Activated CD4-positive, alpha-beta T cell treated with anti-CD3 and anti-CD28 coated beads, Interleukin-2, amount 50 U/mL, for 24 hours (primary cell): ENCODE measurements at places on chromosomes 13 and 19.
A peak's percentile ranks its signal among the peaks of the same experiment; 100 is the strongest.

GRCh38 chr13:51912091-51912490, 50.3 kb downstream of the CCDC70 start:
- no peak for DNase-seq

DNA sequence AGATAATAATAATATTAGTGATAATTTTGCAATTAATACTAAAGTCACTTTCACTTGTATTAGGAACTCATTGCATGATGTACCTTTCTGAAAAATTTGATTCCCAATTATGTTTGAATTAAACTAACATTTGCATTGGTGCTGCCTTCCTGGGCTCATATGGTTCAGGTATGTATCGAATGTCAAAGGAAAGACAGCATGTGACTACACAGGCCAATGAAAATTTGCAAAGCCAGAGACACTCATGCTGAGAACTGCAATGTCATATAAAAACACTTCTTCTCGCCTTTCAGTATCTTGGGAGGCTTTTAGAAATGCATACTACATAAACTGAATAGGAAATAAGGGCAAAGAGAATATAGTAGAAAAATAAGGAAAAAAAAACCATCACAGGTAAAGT, 44.3 kb downstream of the RAP2A start:
- no peak for DNase-seq

DNA sequence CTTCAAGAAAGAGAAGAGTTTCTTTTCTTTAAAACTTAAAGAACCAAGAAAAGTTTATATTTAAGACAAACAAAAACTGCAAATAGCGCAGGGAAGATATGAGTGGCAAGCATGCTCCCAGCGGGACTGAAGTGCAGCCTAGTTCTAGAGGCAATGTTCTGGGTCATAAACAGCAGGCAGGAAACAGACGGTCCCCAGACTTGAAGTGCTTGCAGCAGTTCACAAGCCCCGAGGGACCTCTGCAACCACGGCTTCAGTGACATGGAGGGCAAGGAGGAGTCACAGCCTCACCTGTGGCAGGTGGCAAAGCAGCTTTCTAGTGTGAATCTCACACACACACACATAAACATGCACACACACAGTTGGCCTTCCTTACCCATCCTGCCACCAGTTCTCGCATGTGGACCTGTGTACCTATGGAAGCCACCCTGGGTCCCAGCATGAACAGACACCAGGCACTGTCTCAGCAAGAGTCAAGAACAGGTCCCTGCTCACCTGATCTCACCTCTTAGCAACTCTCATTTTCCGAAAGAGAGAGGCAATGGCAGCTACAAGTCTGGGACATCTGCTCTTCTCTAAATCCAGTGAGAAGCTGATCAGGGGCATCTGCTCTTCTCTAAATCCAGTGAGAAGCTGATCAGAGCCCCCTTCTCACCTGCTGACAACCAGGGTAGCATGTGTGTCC, 162.0 kb downstream of the EFNB2 start:
- DNase-seq: no peak

DNA sequence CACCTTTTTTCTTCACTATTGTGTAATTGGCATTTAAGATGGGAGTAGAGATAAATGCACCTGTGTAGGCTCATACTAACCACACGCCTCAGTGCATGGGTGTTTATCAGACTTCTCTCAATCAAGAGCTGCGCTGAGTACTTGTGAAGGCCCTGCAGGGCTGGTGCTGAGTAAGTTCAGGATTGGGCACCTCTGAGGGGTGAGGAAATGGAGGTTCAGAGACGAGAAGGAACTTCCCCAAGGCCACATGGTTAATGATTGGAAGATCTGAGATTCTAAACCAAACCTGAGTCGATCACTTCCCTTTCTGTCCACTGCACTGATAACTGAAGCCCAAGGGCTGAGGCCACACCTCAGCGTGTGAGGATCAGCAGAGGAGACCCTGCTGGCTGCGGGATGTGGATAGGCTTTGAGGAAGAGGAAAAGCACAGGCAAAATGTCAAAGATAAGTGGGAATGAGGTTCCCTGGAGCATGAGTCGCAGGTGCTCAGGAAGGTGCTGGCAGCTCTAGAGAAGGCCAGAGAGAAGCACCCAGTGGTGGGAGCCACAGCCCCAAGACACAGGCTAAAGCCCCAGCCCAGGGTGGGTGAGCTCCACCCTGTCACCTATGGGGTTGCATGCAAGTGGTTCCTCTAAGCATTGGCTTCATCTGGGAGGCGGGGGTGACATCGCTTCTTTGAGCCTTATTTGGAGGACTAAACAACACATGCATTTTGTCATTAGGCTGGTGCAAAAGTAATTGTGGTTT, 32.3 kb upstream of the GJB6 start:
- DNase-seq: no peak

- no peak for DNase-seq
Observed at GRCh38 chr13:94966422-94966955, 254.1 kb upstream of the SOX21 start.

DNA sequence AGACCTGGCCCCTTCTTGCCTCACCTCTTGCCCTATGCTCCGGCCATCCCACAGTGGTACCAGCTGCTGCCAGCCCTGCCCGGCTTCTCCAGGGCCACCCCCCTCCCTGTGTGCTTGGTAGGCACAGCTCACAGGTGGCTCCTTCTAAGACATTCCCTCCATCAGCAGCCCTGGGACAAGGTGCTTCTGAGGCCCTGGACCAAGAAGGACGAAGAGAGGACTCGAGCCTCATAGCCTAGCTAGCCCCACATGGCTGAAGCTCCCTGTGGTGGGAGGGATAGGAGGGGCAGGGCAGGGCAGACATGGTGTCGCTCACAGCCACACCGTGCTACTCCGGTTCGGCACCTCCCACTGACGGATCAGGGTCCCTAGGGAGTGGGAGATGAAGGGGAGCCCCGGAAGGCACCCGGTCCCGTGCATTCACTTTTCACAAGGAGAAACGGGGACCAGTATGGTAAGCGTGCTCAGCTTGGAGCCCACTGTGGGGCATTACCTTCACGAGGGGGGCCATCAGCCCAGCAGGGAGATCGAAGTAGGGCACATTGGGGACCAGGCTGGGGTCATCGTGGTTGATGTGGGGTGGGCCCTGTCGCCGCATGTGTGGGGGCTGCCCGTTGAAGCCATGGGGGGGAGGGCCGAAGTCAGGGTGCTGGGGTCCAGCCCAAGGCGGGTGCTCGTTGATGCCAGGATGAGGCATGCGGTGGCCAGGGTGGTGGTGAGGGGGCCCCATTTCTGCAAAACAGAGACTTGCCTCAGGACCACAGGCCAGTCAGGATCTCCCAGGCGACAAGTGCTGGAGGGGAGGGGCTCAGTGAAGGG, 19.5 kb downstream of the CHERP start:
- DNase-seq: no peak

- DNase-seq: no peak
Observed at GRCh38 chr19:21314676-21315075, 14.5 kb downstream of the ZNF708 start.

DNA sequence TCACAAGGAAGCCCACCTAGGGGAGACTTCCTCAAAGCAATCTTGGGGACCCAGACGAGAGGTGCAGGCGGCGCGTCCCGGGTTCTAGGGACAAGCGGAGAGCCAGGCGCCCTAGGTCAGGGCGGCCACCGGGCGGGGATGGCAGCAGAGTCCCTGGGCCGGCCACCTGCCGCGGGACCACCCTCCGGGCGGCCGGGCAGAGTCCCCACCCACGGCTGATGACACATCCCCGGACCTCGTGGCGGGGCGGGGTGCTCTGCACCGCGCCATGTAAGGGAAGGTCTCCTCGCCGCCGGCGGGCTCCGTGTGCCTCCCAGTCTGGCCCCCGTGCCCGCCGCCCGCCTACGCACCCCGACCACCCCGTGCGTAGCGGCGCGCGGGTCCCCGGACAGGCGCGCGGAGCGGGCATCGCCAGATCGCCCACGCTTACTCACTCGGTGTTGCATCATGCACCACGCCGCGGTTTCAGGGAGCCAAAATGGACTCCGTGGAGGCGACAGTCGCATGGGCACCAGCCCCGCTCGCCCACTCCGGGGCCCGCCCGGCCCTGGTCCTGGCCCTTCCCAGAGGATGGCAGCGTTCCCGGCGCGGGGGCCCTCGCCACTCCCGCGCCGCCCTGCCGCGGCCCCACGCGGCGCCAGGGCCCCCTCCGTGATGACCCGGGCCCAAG, 643 bp downstream of the SLC7A1 start:
- peak; percentile 64 for DNase-seq

- no peak for DNase-seq
Observed at GRCh38 chr13:30410705-30411125, 11.6 kb upstream of the UBE2L5 start.

GRCh38 chr19:7729831-7730285, 2.1 kb downstream of the CLEC4G start:
- DNase-seq: no peak
